ENCODE measurements at places on chromosomes 6 and 20.

DNA sequence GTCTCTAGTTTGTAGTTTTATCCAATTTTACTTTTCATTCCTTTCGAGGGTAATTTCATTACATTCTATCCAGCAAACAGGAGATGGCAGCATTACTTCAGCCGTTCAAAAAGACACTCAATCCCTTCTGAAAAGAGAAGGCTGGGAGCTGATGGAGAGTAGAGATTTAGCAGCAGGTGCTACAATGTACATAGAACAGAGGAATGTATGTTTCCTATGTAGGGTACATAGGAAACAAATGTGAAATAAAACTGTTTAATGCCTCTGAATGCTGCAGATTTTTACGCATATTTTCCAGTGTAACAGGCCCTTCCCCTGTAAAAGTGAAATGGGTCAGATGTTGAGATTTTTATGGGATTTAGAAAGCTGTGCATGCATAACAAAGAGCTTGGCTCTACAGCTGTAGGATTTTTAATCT, 16.0 kb downstream of the RPS12 start:
- DNase-seq, result no peak

GRCh38 chr20:3377644-3378043, 29.8 kb downstream of the DNAAF9 start:
- no peak for DNase-seq

GRCh38 chr6:46909371-46909770, 12.4 kb downstream of the ADGRF5 start:
- no peak for DNase-seq

DNA sequence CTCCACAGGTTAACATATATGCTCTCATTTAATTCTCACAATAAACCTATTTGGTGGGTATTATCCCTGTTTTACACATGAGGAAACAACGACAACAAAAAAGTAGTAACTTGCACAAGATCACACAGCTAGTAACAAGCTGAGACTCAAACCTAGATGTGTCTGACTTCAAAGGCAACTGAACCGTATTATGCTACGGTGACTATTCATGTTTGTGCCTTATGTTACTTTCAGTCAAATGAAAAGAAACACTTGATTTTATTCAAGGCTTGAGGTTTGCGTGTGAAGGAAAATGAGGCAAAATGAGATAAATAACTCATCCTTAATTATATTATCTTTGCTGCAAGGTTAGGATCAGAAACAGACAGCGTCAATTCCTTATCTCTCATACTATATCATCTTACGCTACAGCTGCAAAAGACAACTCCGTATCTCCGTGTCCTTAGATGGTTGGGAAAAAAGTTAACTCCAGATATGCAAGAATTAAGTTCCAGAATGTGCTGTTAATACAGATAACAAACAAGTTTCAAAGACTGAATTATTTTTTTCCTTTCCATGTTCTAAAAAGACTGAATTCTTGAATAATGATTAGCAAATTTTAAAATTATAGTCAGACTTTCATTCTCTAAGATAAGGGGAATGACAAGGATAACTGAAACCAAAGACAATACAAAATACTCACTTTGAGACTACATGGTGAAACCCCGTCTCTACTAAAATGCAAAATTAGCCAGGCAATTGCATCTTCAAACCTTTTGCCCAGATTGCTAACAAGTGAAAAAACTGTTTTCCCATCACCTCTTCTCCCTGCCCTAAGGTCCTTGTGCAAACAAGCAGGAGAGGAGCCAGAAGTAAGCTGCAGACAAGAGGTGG, 27.8 kb downstream of the STAU1 start:
- DNase-seq, result no peak

DNA sequence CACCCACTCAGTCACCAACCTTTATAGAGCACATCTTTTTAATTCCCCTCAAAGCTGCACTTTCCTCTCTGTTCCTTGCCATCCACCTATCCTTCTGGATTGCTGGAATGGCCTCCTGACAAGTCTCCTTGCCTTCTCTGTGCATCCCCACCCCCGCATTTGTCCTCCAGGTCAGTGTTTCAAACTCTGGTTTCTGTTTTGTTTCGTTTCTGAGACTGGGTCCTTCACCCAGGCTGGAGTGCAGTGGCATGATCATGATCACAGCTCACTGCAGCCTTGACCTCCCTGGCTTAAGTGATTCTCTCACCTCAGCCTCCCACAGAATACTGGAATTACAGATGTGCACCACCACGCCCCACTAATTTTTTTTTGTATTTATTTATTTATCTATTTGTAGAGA, 96.2 kb downstream of the PLCB1 start:
- no peak for DNase-seq

- DNase-seq, result no peak
Measured at GRCh38 chr6:14875481-14876063, 370.3 kb upstream of the JARID2 start.

DNA sequence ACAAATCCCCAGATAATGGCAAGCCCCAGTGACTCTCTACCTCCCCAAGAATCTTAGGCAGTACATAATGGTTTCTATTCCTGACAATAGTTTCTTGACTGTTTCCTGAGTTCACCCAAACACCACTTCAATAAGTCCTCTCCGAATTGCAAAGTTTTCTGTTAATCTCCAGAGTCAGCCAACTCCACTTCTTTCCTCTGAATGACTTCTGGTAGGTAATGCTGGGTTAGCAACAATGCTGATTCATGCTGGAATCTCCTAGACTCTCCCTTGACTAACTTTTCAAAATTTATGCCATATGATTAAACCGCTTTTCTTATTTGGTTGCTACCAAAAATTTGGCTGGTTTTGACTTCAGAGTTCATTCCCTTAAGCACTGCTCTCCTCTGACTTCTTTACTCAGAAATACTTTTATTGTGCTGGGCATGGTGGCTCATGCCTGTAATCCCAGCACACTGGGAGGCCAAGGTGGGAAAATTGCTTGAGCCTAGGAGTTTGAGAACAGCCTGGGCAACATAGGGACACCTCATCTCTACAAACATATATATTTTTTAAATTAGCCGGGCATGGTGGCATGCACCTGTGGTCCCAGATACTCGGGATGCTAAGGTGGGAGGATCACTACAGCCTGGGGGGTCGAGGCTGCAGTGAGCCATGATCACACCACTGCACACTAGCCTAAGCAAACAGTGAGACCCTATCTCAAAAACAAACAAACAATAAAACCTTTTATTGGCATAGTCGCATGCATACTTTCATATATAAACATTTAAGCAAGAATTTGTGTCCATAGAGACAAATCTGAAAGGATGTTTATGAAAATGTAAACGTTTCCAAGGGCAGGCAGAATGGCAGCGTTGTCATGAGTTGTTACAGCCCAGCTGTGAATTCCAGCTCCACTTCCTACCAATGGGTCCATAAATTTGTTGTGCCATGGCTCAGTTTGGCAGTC, 249.3 kb upstream of the PLN start:
- no peak for DNase-seq

- DNase-seq, result no peak
Measured at GRCh38 chr6:11209906-11210305, 22.6 kb downstream of the NEDD9 start.

GRCh38 chr20:19991308-19991707, 25.9 kb upstream of the NAA20 start:
- no peak for DNase-seq

DNA sequence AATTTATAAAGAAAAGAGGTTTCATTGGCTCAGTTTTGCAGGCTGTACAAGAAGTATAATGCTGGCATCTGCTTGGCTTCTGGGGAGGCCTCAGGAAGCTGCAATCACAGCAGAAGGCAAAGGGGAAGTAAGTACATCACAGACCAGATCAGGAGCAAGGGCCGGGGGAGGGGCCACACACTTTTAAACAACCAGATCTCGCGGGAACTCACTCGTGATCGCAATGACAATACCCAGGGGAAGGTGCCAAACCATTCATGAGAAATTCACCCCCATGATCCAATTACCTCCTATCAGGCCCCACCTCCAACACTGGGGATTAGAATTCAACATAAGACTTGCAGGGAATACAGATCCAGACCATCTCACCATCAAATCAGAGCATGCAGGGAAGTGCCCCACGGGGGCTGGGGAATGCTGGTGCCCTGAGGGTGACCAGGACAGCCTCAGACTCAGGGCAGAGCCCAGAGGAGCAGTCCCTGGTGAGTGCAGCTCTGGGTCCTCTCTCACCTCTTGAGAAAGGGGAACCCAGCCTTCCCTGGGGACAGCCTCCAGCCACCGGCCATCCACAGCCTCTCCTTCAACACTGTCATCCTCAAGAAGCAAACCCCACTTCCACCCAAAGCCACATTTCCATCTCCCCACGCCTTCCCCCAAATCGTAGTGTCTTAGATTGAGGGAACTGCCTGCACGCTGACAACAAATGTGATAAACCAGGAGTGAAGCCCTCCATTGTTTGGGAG, 80.7 kb downstream of the ANKRD60 start:
- no peak for DNase-seq

- DNase-seq, result no peak
Measured at GRCh38 chr6:134457941-134458340, 140.0 kb upstream of the SGK1 start.

DNA sequence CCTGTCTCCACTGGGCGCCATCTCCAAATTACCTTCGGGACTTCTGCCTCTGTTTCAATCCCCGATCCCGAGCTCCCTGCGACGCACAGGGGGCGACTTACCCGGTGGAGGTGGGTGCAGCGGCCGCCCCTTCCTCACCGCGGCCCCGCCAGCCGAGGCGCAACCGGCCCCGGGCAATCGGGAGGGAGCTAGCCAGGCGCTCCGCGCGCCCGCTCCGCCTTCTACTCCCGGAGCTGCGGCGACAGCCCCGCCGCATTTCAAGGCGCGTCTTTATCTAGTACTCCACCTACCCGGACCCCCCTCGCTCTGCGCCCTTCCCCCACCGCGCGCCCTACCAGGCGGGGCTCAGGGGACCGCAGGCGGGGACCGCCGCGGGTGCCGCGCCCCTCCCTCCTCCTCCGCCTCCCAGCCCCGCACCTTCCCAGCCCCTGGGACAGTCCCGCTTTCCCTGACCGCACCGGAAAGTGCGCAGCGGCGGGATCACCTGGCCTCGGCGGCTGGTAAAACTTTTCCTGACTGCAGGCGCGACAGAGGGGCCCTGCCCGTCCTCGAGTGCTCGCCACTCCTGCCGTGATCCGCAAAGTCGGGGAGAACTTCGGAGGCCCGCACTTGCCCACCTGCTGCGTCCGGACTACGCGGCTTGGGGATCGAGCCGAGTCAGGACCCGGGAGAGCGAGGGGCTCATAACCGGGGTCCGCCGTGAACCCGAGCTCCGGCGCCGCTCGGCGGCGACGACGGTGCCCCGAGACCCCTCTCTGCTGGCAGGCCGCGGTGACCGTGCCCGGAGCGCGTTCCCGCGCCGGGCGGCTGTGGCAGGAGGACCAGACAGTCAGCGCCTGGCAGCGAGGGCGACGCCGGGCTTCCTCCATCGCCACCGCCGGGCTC, 8.0 kb upstream of the NKX2-2 start:
- no peak for DNase-seq

- no peak for DNase-seq
Measured at GRCh38 chr6:79570129-79571029, 33.1 kb upstream of the LCA5 start.

DNA sequence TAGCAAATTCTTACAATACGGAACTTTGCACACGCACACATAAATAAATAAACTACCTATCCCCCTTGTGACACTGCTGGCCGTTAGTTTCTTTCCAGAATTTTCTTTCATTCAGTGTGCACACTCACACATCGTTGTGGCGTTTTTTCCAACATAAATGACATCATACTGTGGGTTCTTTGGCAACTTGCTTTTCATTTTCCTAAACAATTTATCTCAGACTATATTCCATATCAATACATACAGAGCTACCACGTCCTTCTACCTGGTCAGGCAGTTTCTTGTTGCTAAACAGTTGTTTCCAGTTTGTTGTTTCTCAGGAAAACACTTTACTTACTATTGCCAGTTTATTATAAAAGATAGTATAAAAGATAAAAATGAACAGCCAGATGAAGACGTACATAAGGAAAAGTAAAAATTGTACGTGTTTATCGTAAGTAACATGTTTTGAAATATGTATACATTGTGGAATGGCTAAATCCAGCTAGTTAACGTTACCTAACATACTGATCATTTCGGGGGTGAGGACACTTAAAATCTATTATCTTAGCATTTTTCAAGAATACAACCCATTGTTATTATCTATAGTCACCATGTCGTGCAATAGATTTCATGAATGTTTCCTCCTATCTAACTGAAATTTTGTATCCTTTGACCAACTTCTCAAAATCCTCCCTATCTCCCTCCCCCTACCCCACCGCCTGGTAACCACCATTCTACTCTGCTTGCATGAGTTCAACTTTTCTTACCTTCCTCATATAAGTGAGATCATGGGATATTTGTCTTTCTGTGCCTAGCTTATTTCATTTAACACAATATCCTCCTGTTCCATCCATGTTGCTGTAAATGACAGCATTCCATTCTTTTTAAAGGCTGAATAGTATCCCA, 1.2 kb upstream of the TP53RK start:
- DNase-seq, result no peak

DNA sequence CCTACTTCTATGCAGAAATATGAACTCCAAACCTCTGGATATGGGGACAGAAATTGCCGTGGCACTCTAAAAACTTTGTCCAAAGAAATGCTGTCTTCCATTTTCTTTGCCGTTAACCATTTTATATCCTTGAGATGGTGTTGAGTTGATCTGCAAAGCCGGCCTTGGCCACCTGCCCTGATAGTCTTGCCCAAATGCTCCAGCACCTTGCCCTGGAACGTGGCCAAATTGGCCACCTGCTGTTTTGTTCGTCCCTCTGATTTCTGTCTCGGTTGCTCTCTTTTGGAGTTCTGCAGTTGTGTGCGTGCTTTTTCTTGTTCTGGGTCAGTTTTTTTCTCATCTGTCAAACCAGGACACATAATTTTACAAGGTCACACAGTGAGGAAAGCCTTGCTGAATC, 239.7 kb upstream of the GMDS start:
- DNase-seq, result no peak

DNA sequence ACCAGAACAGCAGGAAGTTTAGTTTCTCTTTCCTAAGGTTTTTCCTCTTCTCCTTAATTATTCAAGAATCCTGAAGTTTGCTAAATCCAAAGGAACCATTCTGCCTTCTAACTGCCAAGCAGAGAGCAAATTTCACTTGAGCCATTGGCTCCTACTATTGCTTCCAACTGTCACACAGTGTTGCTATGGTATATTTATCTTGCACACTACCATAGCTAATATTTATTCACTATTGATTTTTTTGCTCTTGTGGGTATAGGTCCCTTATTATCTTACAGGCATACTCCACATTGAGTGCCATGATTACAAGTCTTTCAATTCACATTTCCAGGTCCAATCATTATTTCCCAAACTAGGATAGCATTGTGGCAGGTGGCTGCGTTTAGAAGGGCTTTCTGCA, 266.7 kb upstream of the FLRT3 start:
- DNase-seq, result no peak

DNA sequence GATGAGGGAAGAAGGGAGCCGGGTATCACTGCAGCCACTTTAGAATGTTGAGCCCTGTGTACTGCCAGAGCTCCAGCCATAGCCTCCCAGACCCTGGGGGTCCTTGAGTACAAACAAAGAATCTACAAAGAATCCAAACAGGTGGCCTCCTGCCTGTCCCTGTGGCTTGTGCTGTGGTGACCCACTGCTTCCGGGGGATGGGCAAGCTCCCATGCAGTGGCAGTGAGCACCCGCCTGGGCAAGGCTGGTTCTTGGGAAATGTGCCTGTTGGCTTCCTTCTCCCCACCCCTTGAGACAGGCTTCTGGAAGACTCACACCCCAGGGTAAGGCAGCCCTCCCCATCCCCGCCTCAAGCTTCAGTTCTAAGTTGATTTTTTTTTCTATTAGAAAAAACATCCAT, 13.9 kb downstream of the SIRPA start:
- no peak for DNase-seq

GRCh38 chr6:132666118-132666517, 7.1 kb upstream of the TAAR1 start:
- DNase-seq, result no peak

Measured in stimulated activated CD8-positive, alpha-beta memory T cell treated with anti-CD3 and anti-CD28 coated beads, Interleukin-7, amount 100 ng/mL, for 4 hours (primary cell).